Kasumi-1 (cell line): ENCODE measurements at places on chromosomes 16 and 17.
A peak's percentile ranks its signal among the peaks of the same experiment; 100 is the strongest.

- no peak for DNase-seq
These were observed 5.8 kb upstream of the TNRC6A start for GRCh38 chr16:24723663-24724062.

DNA sequence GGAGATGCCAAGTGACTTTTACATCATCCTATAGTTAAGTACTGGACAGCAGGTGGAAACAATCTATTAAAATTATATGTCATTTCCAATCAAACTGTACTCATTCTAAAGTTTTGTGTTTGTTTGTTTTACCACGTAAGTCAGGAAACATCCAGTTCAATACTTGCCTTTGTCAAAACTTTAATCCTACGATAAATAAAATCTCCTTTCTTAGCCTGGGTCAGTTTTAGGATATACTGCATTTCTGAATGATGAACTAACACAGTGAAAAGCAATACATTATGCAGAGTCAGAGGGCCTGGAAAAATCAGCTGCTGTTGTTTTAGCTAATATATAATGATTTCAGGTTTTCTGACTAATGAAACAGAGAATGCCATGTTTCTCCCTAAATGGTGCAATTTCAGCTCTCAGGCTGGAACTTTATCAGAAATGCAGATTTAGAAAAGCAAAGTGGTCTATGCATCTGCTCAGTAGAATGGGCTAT is 756.4 kb downstream of the CDH11 start:
- no peak for DNase-seq

GRCh38 chr16:63695347-63695746 is 1426.5 kb downstream of the CDH11 start:
- no peak for DNase-seq

DNA sequence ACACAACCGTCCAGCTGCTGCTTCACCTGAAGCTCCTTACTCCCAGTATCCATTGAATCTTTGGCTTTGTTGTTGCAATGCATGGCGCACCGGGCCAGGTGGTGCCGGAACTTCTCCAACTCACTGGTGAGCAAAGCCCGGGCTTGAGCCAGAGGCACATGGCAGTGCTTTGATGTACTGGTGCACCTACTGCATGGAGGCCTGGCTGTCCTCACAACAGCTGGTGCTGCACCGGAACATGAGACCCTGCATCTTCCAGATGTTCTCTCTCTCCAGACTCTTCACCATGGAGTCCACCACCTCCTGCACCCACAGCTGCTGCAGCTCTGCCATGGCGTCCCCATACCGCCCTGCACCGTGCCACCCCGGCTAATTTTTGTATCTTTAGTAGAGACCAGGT is 10.2 kb downstream of the TACO1 start:
- DNase-seq = no peak

DNA sequence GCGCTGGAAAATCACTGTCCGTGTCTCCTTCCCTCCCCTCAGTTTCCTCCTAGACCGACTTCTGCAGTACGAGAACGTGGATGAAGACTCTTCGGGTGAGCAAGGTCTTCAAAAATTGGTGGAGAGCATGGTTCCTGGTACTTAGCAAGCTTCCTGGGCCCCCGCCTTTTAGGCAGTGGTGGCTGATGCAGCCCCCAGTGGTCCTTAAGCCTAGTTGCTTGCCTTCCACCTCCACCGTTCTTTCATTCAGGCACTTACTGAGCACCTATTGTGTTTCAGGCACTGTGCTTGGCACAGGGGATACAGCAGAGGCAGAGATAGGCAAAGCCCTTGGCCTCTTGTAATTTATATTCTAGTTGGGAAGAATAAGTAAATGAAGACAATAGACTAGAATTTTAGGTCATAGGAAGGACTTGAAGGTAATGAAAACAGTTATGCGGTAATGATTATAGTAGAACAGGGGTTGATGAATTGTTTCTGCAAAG is 767 bp downstream of the INO80E start:
- no peak for DNase-seq

DNA sequence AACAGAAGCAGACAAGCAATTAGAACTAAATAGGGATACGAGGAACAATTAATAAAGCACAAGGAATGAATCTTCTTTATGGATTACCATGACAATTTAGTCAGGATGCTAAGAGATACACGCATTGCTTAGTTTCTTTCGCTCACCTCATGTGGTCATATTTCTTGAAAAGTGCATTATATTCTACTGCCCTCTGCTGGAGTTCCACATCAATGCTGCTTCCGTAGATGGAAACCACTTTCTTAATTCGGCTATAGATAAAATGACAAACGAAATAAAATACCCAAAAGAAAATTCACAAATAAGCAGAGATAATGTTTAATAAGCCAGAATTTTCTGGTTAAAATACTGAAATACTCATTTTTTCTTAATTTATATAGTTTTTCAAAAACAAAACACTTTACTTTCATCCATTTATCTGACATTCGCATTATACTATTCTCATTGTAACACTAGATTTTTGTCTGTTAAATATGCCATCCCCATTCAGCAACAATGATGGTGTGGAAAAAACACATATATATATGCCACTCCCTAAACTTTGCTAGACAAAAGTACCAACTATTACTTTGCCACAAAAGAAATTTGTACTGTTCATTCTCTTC is 22.0 kb upstream of the PHLPP2 start:
- peak; percentile 78 for DNase-seq

- no peak for DNase-seq
These were observed 45.1 kb upstream of the TAOK1 start for GRCh38 chr17:29345066-29345465.

DNA sequence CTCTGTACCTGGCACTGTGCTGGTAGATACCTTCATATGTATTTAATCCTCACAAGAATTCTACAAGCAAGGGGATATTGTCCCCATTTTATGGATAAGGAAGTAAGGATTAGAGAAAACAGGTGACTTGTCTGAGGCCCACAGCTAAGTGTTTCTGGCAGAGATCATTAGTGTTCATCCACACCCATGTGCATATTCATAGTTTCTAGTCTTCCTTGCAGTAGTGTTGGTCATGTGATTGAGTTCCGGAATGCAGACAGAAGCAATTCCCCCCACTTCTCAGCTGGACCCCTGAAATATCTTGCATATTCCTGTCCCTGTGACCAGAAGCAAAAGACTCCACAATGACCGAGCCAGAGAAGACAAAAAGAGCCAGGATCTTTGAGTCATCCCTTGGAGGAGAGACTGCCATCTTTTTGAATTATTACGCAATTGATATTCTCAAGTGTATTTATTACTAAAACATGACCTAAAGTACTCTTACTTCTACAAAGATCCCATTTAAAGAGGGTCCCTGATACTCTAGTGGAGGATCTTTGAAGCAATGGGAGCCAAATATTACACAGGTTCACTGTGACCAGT is 43.4 kb downstream of the SOX9 start:
- no peak for DNase-seq

DNA sequence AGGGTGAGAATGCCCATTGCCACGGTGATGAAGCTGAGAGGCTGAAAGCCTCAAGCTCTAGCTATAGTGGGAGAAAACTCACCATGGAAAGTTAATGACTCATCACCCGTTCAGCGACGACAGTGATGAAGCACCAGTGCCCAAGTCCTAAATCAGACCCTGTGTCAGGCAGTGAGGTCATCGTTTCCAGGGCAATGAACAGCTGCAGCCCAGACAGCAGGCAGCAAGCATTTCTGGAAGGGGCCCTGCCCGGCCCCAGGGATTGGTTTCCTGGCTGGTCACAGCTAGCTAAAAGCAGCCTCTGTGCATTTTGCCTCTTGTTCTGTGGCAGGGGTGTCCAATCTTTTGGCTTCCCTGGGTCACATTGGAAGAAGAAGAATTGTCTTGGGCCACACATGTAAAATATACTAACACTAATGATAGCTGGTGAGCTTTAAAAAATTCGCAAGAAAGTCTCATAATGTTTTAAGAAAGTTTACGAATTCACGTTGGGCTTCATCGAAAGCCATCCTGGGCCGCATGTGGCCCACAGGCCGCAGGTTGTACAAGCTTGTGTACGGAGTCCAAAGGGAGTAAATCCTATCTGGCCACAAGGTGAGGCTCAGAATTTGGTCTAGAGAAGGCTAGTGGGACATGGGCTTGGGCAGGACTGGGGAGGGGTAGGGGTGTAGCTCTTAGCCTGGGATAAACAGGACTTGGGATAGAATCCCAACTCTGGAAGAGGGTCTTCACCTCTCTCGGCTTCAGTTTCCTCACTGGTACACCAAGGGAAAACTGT is 40.6 kb downstream of the MIS12 start:
- peak; percentile 44 for DNase-seq

GRCh38 chr17:43813386-43813785 is 19.6 kb downstream of the MPP3 start:
- DNase-seq = no peak

GRCh38 chr16:84654238-84654637 is 5.9 kb downstream of the KLHL36 start:
- no peak for DNase-seq

GRCh38 chr17:56708220-56708558 is 114.7 kb downstream of the NOG start:
- no peak for DNase-seq

- no peak for DNase-seq
These were observed 39.4 kb downstream of the SYCE1L start for GRCh38 chr16:77238593-77238992.

DNA sequence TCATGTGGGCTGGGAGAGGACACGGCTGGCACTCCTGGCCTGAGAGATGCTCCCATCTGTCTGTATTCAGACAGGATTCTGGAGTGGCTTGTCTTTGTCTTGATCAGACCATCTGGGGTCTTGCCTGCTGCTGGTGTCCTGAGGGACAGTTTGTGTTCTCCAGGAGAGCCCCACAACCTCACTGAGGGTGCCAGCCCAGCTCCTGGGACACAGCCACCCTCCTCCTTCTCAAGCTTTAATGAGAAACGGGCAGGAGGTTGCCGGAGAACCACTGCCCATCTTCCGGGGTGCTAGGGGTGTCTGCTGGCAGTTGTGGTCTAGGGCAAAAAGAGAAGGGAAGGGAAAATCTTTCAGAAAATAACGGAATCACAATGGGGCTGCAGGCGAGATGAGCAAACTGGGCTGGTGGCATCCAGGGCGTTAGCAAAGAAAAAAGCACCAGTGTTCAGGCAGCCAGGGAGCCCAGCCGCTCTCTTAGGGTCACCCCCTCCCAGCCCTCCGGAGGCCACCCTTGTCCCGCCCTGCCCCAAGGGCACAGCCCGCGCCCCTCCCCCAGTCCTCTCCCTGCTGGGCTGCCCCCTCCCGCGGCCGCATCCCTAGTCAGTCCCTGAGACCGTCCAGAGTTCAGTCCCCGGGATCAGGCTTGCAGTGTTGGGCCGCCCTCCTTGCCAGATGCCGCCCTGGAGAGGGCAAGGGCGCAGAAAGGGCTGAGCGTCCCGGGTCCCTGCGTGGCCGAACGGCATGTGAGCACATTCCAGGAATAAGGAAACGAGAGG is 824.7 kb downstream of the KCNJ18 start:
- DNase-seq = no peak

GRCh38 chr16:7613518-7613917 is 280.9 kb downstream of the RBFOX1 start:
- no peak for DNase-seq

GRCh38 chr17:79801156-79802038 is 4.5 kb upstream of the CBX8 start:
- no peak for DNase-seq

DNA sequence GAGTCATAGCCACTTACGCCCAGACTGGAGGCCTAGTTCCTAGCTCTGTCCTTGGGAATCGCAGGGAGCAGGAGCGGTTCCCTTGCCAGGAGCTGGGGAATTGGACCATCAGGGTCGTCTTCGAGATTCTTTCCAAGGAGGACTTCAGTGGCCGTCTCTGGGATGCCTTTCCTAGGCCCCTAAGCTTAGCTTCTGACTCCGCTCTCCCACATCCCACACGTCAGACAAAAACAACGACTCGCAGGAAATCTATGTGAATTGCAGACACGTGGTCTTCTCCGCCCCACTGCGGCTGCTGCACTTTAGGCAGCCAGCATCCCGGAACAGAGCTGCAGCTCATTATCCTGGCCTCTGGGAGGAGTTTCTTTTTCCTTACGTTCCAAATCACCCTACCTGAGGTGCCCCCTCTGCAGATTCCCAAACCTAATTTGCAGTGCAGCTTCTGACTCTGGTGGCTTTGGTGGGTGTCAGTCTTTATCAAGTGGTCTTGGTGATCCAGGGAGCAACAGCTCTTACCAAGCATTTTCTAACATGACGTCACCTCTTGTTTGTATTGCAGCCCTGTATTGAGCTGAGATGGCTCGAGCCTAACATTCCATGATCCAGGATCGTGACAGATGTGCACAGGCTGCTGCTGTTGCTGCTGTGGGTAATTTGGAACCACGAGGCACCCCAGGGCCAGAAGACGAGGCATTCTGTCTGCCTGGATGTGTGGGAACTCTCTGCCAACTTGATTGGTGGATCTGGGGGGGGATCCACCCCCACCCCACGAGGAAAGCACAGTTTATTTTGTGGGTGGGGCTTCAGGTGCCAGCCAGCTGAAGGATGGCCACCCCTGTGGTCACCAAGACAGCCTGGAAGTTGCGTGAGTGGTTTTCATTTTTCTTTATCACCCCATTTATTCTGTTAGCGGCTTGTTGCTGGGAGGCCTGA is 1.1 kb downstream of the KATNB1 start:
- no peak for DNase-seq

DNA sequence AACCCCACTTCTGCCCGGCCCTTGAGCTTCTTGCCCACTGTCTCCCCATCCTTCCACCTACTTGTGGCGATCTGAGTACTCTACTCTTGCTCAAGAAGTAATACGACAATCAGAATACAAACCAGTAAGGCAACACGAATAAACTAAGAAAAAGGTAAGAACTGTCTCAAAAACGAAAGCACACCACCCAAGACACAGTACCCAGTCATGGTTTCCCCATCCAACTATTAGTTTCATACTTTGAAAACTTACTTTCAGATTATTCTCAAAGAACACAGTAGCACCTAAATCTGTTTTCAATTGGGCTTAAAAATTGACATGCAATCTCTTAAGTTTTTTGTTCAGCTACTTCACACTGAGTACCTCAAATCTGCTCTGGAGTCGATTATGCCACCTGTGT is 13.9 kb downstream of the GINS2 start:
- no peak for DNase-seq

- DNase-seq = no peak
These were observed 858 bp upstream of the ASPSCR1 start for GRCh38 chr17:81976332-81977210.

GRCh38 chr17:81522491-81523401 is 5.4 kb upstream of the FSCN2 start:
- peak; percentile 78 for DNase-seq

DNA sequence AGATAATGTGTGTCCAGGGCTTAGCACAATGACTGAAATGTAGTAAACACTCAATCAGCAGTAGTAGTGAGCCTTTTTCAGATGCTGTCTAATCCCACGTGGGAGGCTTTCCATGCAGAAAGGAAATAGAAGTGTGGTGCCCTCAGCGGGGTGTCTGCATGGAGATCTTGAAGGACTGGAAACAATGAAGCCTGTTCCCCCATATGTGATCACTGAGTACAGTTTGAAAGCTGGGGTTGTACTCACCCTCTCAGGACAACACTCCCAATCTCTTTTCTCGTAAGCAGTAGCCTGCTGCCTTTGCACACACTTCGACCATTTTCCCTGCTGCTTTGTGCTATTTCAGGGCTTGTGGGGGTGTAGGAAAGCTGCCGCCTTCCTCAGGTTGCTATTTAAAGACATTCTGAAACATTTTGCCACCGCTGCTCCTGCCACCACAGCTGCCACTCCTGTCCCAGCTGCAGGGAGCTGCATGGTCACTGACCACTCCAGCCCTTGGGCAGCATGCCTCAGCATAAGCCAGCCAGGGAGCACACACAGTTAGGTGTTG is 40.6 kb upstream of the HAS3 start:
- no peak for DNase-seq

GRCh38 chr17:17356149-17356930 is 53.2 kb downstream of the NT5M start:
- peak; percentile 37 for DNase-seq
